NCI-H2081 (cell line): ENCODE measurements at places on chromosomes 1 and 21.

GRCh38 chr1:23577056-23578004 lies 18.0 kb upstream of the ID3 start:
- no peak for DNase-seq

- peak; percentile 9 for DNase-seq
Observed at GRCh38 chr1:86175756-86176155, 19.2 kb upstream of the COL24A1 start.

DNA sequence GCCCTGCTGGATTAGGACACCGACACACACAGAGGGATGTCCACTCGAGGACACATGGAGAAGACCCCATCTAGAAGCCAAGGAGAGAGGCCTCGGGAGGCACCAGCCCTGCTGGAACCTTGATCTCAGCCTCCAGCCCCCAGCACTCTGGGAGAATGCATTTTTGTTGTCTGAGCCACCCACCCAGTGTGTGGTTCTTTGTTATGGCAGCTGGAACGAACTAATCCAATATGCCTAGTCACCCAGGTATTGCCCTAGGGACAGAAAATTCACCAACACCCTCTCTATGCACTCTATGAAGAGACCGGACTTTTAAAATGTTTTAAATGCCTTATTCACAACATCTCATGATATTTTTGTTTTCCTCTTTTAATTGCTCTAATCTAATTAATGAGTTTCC lies 117.4 kb downstream of the CRYAA start:
- DNase-seq = no peak

GRCh38 chr1:81142099-81142826 lies 658.5 kb upstream of the ADGRL2 start:
- no peak for DNase-seq

DNA sequence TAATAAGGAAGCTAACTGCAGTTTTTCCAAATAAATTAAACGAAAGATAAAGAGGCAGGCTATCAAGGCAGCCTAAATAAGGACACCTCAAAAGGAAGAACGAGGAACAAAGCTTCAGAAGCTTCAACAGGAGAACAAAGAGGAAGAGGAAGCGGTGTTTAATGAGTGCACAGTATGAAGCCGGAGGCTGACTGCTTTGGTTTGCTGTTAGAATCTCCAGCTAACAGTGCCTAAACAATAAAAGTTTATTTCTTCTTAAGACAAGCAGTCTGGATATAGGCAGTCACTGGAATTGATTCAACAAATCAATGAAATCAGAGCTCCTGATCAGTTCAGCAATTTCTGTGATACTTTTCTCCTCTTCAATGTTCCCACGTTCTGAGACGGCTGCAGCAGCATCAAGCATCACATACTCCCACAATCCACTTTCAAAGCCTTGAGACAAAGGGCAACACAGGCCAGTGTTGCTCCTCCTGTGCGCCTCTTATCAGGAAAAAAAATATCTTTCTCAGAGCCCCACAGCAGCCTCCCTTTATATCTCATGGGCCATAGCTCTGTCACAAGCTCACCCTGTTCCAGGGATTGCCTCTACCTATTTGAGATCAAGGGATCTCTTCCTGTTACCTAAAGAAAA lies 365.6 kb upstream of the ST6GALNAC5 start:
- no peak for DNase-seq
